ENCODE measurements at places on chromosomes 5 and 9. TPM values are rescaled to one million over a fixed set of nuclear protein-coding genes. Genes with fewer than 3 reads are reported as not detected.

ALDH7A1 gene
- 99.9 TPM for polyA plus RNA-seq

XRCC4 gene
- polyA plus RNA-seq = 4.2 TPM

PCSK5 gene
- 0.66 TPM for polyA plus RNA-seq

PAEP gene
- polyA plus RNA-seq = not detected

JAKMIP2 gene
- polyA plus RNA-seq = not detected

CCDC152 gene
- 0.91 TPM for polyA plus RNA-seq

- DNase-seq = peak; percentile 95
Observed at GRCh38 chr9:107251756-107252322, 31.2 kb upstream of the RAD23B start.

GRCh38 chr5:24475101-24475500 is 169.7 kb downstream of the CDH10 start:
- no peak for DNase-seq

DNA sequence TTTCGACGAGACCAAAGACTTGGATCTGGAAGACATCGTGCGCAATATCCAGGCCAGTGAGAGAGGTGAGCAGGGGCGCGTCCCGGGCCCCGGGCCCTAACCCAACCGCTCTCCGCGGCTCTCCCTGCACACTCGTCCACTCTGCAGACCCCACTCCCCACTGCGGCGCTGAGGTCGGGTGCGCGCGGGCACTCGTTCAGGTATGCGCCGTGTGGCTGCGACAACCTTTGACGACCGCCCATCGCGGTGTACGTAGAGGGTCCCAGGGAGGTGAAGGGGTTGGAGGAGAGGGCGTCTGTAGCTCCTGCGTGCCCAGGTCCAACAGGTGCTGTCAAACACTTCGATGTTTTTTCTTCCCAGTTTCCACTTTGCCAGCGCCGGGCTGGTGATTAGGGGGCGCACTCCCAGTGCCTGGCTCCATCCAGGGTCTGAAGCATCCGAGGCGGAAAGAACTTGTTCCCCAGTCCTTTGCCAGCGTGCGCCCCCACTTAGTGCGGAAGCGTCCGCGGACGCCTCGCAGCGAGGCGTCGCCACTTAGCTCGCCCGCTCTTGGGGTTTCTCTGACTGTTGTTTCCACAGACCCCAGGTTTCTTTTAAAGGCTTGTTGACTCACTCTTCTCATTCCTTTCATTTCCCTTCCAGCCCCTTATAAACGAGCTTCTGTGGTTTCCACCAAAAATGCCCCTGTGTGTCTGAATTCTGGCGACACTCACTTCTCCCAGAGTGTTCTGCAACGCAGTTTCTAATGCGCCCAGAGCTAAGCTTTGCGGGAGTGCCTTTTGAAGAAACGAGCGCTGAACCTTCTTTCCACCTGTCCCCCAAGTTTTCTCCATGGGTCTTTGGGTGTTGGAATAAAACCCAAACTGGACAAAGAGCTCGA is 1.6 kb downstream of the NPR3 start:
- DNase-seq = no peak

DNA sequence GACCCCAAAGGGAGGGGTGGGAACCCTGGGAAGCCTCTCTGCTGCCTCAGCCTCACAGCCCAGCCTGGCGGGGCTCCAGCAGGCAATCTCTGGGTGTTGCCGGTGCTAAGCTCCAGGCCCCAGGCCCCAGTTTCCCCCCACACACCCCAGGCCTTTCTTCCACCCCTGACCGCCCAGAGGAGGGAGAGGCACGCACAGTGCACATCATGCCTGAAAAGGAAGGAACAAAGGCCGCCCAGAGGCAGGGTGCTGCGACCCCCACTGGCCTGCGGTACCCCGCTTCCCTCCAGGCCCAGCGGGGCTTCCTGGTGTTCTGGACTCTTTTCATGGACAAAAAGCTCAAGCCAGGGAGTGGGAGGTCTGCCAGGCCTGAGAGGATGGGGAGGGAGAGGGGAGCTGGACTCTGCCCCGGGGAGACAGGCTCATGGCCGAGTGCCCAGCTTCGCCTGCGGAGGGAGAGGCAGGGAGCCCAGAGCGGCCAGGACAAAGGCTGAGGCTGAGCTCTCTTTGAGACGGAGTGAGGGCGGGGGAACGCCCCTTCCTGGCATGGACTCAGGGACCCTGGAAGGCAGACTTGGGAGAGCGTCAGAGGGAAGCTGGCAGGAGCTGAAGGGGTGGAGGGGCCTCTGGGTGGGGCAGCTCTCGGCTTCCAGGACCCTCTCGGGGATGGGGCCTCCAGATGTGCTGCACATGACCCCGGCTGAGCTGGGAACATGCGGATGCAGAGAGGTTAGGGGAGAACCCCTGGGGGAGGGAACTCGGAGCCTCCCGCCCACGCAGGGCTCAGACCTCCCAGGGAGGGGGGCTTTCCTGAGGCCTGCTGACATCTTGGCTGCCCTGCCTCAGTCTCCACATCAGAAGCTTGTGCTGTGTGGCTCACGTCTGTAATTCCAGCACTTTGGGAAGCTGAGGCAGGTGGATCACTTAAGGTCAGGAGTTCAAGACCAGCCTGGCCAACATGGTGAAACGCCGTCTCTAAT is 1.8 kb upstream of the ENTPD2 start:
- no peak for DNase-seq

DNA sequence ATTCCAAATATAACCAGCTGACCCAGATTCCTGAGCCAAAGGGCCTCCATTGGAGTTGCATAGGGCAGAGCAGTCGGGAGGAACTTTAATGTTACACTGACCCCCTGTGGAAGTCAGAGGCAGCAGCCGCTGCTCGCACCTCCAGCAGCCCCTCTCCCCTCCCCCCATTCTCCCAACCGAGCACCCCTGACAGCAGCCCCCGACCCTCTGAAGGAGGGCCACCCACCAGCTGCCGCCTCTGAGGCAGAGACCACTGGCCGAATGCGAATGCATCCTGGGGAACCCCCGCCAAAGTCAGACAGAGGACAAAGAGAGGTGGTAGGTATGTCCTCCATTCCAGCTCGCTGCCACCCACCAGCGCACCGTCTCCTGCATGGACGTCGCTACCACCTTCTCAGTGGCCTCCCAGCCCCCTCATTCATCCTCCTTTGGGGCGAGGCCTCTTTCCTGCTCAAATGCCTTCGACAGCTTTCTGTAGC is 231.0 kb downstream of the CDK5RAP2 start:
- DNase-seq = no peak
